Osteoblast (primary cell): ENCODE measurements at places on chromosomes 1 and 21. TPM values are rescaled to one million over a fixed set of nuclear protein-coding genes. Genes with fewer than 3 reads are reported as not detected.

Gene TRAF3IP3
- total RNA-seq = not detected in 2 replicates

Gene ITLN2
- total RNA-seq = not detected in 2 replicates

GRCh38 chr1:53349369-53349835 lies 21.5 kb upstream of the LRP8 start:
- peak; percentile 55 for DNase-seq

DNA sequence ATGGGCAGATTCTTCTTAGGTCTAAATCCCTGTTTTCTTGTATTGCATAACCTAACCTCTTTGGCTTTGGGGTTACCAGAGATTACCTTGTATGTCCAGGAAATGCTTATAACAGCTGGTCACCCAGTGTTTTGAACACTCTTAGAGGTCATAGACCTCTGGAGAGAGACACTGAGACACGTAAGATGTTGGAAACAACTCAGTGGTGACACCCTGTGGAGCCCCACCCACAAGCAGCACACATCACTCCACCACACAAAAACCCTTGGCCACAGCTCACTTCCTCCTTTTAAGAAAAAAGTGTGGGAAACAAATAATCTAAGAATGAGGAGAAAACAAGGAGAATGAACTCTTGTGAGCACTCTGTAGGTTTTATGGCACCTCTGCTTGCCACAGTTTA lies 26.3 kb upstream of the CYP4B1 start:
- DNase-seq = no peak

GRCh38 chr1:232899268-232899667 lies 51.1 kb upstream of the NTPCR start:
- no peak for DNase-seq

- DNase-seq = peak; percentile 76
These were observed 27.8 kb upstream of the FOXE3 start for GRCh38 chr1:47388030-47388890.
